ENCODE measurements at places on chromosomes 1 and 21. TPM values are rescaled to one million over a fixed set of nuclear protein-coding genes. Genes with fewer than 3 reads are reported as not detected.

- no peaks in the 10 kb centered on the region for H3K36me3 ChIP-seq
- no peaks in the 10 kb centered on the region for H3K4me1 ChIP-seq
- no peaks in the 10 kb centered on the region for H3K27me3 ChIP-seq
These were observed 60.4 kb downstream of the OBSCN start for GRCh38 chr1:228267962-228268880.

NHLH1 gene
- not detected for total RNA-seq

DNA sequence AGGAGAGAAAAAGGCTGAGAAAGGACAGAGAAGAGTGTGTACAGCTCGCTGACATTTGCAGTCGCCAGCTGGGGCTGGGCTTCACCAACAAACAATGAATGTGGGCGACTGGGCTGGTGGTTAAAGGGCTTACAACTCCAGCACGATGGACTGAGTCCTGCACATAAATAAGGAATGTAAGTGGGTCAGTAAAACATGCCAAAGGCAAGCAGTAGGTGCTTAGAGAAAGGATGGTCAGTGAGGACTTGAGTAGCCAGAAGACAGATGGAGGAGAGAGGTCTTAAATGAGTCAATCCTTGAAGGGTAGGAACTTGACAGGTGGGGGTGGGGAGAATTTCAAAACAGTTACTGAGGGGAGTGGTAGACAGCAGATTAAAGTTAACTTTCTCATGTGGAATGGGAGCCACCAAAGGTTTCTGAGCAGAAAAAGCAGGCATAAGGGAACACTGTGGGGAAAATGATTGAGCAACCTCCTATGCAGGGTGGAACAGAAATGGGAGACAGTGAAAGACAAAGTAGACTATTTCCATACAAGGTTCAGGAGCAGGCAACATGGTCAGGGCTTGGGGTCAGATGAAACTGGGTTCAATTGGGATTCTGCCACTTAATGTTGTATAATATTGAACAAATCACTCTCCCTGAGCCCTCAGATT lies 37.4 kb downstream of the GADD45A start:
- DNase-seq = no peak
- H3K27ac ChIP-seq = no peak overlapping the region
- no peaks in the 10 kb centered on the region for H3K27me3 ChIP-seq
- H3K36me3 ChIP-seq = no peaks in the 10 kb centered on the region
- no peak overlapping the region for H3K4me3 ChIP-seq

- H3K36me3 ChIP-seq = peaks cover 10% of the 10 kb centered on the region
- DNase-seq = peak; percentile 87
- H3K4me1 ChIP-seq = peaks cover 66% of the 10 kb centered on the region
- no peaks in the 10 kb centered on the region for H3K27me3 ChIP-seq
- peak overlapping the region; percentile 76 for H3K4me3 ChIP-seq
- H3K27ac ChIP-seq = peak overlapping the region; percentile 94
These were observed 995 bp downstream of the ID3 start for GRCh38 chr1:23558140-23558871.

GRCh38 chr1:12439073-12439472 lies 178.9 kb downstream of the DHRS3 start:
- H3K4me3 ChIP-seq = no peak overlapping the region
- H3K4me1 ChIP-seq = peaks cover 32% of the 10 kb centered on the region
- no peaks in the 10 kb centered on the region for H3K27me3 ChIP-seq
- no peak for DNase-seq

DNA sequence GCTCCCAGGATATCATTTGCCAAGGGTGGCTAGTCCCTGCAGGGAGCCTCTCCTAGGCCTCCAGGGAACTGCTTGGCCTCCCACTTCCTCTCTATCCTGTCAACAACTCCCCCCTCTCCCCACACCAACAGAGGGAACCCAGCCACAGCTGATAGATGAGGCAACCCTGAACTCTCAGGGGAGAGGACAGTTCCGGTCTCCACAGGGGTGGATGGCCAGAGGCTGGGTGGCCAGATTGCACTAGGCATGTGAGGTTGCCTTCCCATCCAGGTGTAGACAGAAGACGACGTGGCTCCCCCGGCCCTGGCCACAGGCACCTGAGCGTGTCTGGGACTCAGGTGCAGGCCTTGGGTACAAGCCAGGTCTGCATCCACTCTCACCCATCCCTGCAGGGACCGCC lies 53.3 kb downstream of the TOR1AIP2 start:
- no peak overlapping the region for H3K4me3 ChIP-seq
- H3K27me3 ChIP-seq = no peaks in the 10 kb centered on the region
- H3K36me3 ChIP-seq = no peaks in the 10 kb centered on the region
- H3K27ac ChIP-seq = no peak overlapping the region
- no peaks in the 10 kb centered on the region for H3K4me1 ChIP-seq

GRCh38 chr1:22500471-22500870 lies 48.8 kb downstream of the ZBTB40 start:
- no peak overlapping the region for H3K27ac ChIP-seq
- DNase-seq = peak; percentile 72
- peaks cover 25% of the 10 kb centered on the region for H3K4me1 ChIP-seq
- H3K4me3 ChIP-seq = no peak overlapping the region
- H3K27me3 ChIP-seq = no peaks in the 10 kb centered on the region

DNA sequence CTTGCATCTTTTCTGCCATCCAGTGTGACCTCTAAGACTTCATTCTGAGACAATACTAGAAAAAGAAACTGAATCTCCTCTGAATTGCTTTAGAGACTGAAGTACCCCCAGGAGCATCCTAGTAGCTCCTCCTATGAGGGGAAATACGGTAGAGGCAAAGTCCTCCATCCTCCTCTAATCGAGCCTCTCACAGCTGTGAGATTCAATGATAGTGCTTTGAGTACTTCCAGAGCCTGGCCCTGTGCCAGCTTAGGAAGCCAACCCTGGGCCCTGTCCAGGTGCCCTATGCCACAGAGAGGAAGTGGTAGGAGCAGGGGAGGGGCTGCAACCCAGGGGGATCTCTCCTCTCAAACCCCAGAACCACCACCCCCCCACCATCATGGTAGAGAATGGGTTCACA lies 10.7 kb downstream of the RORC start:
- peak; percentile 62 for DNase-seq
- H3K27ac ChIP-seq = no peak overlapping the region
- no peaks in the 10 kb centered on the region for H3K4me1 ChIP-seq
- H3K4me3 ChIP-seq = no peak overlapping the region
- H3K27me3 ChIP-seq = no peaks in the 10 kb centered on the region

NPHS2 gene
- not detected for total RNA-seq

DNA sequence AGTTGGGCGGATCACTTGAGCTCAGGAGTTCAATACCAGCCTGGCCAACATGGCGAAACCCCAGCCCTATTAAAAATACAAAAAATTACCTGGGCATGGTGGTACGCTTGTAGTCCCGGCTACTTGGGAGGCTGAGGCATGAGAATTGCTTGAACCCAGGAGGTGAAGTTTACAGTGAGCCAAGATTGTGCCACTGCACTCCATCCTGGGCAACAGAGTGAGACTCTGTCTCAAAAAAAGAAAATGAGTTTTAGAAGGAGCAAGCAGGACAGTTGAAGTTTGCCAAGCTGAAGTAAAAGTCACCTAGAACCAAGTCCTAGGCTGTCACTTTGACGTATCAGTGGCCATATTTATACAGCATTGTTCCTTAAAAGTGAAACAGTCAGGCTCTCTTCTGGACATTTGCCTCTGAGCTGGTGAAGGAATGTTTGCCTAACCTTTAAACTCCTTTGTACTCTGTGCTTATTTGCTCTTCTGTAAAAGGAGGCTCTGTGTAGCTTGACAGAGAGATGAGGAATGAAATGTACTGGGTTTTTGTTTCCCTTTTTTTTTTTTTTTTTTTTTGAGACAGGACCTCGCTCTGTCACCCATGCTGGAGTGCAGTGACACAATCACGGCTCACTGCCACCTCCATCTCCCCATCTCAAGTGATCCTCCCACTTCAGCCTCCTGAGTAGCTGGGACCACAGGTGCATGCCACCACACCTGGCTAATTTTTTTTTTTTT lies 2.8 kb downstream of the RAB4A start:
- H3K4me1 ChIP-seq = peaks cover 26% of the 10 kb centered on the region
- no peak overlapping the region for H3K4me3 ChIP-seq
- no peak for DNase-seq
- no peak overlapping the region for H3K27ac ChIP-seq
- H3K27me3 ChIP-seq = no peaks in the 10 kb centered on the region

TCHH gene
- 0.20 TPM for total RNA-seq

DNA sequence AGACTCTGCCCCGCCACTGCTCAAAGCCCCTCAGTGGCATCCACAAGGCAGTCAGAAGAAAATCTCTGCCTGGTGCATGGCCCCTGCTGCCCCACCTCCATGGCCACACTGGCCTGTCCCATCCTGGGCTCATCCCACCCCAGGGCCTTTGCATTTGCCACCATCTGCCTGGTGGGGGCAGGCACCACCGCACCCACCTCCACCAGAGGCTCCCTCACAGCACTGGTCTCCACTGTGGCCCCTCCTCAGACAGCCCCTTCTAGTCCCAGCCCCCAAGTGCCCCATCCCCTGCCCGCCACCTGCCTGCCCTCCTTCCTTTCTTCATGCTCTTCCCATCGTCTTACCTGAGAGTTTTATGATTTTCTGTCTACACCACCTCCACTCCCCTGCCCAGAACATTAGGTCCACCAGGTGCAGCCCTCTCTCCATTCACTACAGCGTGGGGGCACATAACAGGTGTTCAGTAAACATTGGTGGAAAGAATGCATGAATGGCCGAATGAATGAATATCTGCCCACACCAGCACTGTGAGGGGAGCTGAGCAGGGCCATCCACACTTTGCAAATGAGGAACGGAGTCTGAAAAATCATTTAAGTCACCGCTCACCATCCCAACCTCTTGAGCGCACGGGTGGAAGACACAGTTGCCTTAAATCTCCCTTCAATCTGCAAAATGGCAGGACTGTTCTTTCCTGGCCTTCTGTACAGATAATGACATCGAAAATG lies 2.1 kb downstream of the PRDM15 start:
- H3K27me3 ChIP-seq = no peaks in the 10 kb centered on the region
- H3K27ac ChIP-seq = no peak overlapping the region
- no peaks in the 10 kb centered on the region for H3K36me3 ChIP-seq
- no peak overlapping the region for H3K4me3 ChIP-seq
- DNase-seq = no peak

LRRC47 gene
- total RNA-seq = 34.2 TPM

DNA sequence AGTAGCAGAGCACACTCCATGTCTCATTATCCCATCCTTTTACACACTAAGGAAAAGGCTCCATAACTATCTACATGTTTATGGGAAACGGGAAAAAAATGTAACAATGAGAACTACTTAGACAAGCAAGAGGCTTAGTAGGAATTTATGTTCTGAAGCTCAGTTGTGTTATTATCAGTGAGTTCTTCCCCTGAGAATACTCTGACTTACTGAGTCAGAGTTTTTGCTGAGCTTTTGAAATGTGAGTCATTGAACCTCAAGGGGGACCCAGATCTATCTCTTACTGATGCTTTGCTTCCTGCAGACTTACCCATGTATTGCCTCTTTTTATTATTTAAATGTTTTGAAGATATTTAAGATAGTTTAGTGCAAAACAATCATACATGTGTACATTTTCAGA lies 20.1 kb downstream of the CFHR5 start:
- H3K27me3 ChIP-seq = no peaks in the 10 kb centered on the region
- H3K27ac ChIP-seq = no peak overlapping the region
- no peak for DNase-seq

DNA sequence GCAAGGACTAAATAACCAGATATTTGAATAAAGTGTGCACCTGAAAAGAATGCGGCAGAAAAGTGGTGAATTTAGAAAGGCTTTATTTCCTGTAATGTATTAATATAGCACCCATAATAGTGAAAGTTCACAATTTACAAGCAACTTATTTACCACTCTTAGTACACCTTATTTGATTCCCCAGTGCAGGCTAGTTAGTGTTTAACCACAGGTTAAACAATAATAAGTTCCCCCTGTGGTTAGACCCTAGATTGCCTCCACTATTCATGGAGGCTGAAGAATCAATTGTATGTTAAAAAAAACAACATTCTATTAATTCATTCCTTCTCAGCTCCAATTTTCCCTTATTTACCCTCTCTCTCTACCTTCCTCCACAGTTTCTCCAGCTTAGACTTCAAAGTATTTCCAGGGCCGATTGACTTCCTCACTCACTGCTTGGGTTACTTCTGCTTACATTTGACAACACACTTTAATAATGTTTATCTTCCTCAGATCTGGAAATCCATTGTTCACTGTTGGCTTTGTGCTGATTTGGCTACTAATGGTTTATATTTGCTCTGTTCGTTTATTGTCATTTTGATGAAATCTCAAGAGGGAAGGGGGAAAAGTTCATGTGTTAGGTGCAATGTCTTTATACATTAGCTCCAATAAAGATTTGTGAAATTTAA lies 796.3 kb downstream of the BRINP3 start:
- H3K27me3 ChIP-seq = no peaks in the 10 kb centered on the region
- no peaks in the 10 kb centered on the region for H3K36me3 ChIP-seq
- no peak for DNase-seq
- no peak overlapping the region for H3K4me3 ChIP-seq
- no peak overlapping the region for H3K27ac ChIP-seq
- no peaks in the 10 kb centered on the region for H3K4me1 ChIP-seq

DNA sequence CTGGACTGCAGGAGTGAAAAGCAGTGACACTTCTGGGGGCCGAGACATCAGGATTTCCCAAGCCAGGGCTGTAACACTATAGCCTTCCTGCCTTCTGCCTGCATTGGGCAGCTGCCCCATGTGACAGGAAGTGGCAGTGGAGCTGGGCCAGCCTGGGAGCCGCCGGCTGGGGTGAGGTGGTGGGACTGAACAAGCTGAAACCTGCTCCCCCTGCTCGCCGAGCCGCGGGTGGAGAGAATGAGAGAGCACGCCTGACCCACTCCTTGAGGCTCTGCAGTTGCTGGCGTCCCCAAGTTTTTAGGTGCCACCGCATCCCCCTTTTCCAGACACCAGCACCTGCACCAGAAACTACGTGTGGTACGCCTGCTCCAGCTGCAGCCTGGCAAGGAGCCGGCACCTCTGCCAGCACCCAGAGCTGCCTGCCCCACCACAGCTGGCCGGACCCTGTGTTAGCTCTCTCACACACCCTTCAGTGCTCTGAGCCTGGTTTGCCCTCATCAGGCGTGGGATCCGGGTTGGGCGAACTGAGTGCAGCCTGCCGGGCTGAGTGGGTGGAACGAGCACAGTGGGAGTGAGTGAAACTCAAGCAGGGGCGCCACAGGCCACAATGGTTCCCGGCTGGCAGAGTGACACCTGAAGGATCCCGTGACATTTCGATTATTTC lies 119.4 kb downstream of the AKT3 start:
- DNase-seq = peak; percentile 65
- H3K27me3 ChIP-seq = no peaks in the 10 kb centered on the region
- H3K27ac ChIP-seq = peak overlapping the region; percentile 32
- H3K36me3 ChIP-seq = no peaks in the 10 kb centered on the region

POU2F1 gene
- 15.3 TPM for total RNA-seq

- peak overlapping the region; percentile 32 for H3K4me3 ChIP-seq
- H3K27me3 ChIP-seq = peaks cover 93% of the 10 kb centered on the region
- DNase-seq = no peak
- no peak overlapping the region for H3K27ac ChIP-seq
These were observed 13.1 kb downstream of the RNF220 start for GRCh38 chr1:44418022-44418673.

DNA sequence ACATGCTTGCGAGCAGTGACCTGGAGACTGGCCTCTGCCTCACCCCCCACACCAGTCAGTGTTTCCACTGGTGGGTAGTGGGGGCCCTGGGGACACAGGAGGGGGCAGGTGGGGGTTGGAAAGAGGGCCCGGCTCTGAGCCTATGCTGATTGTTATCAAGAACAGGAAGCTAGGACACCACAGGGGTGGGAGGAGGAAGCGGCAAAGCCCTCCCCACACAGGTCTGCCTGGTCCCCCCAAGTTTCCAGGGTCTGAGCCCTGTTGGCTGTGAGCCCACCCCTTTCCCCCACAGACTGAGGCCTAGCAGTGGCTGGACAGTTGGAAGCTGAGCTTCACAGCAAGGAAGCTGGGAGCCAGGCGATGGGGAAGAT lies 1.6 kb upstream of the PTPN7 start:
- peaks cover 8% of the 10 kb centered on the region for H3K4me1 ChIP-seq
- DNase-seq = peak; percentile 58
- peak overlapping the region; percentile 58 for H3K27ac ChIP-seq
- H3K36me3 ChIP-seq = no peaks in the 10 kb centered on the region
- no peak overlapping the region for H3K4me3 ChIP-seq
- H3K27me3 ChIP-seq = no peaks in the 10 kb centered on the region

Data from upper lobe of right lung (tissue), 1 donor.